Right forelimb (tissue), 1 donor: ENCODE measurements at places on chromosomes 6 and 20.

DNA sequence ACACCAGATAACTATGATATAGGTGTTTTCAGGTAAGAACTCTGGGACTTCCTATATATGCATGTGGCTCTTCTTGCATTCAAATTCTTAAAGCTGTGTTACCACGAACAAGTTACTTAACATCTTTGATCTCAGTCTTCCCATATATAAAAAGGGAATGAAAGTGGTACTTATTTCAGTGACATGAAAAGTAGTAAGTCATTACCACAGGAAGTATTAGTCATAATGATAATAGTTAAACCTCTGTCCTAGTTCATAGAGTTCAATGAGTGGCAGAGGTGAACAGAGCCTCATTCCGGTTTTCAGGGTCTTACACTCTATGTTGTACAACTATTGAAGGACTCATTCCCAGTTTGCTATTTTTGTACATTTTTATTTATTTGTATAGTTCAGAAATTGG, 237.0 kb downstream of the NKAIN2 start:
- DNase-seq = no peak

DNA sequence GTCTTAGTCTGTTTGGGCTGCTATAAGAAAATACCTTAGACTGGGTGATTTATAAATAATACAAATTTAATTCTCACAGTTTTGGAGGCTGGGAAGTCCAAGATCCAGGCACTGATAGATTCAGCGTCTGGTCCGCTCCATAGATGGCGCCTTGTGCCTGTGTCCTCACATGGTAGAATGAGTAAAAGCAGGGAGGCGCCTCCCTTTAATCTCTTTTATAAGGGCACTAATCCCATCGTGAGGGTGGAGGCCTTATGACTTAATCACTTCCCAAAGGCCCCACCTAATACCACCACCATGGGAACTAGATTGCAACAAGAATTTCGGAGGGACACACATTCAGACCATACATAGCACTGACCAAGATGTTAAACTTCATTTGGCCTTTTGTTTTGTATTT, 91.2 kb upstream of the TMEM181 start:
- DNase-seq = no peak

- DNase-seq = peak; percentile 68
Measured at GRCh38 chr20:9609887-9610502, 95.6 kb downstream of the LAMP5 start.

GRCh38 chr6:91031581-91031980, 444.7 kb upstream of the MAP3K7 start:
- no peak for DNase-seq

GRCh38 chr6:47174502-47175023, 132.4 kb upstream of the ADGRF1 start:
- DNase-seq = no peak

DNA sequence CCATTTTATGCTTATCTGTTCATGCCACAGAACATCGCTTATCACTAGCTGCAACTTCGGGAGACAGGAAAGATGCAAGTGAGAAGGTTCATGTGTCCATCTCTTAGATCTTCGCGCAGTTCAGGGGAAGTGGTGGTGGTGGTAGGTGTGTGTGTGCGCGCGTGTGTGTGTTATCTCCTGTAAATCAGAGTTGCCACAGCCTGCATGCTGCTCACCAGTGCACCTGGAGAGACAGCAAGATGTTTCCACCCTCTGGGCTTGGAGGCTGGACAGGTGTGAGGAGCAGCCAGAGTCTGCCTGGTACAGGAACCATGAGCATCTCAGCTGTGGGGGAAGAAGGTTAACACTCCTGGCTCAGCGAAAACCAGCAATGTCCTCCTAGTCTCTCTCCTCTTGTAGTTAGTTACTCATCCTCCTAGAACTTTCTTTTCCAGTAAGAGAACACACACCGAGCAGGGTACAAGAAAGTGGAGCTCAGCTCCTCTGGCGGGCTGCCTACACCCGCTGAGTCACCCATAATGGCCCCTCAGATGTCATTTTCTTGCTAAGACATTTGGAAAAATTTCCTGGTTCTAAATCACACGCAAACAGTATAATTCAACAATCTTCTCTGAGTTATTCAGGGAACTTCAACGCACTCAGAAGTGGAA, 5.1 kb upstream of the TUBB1 start:
- DNase-seq = no peak

DNA sequence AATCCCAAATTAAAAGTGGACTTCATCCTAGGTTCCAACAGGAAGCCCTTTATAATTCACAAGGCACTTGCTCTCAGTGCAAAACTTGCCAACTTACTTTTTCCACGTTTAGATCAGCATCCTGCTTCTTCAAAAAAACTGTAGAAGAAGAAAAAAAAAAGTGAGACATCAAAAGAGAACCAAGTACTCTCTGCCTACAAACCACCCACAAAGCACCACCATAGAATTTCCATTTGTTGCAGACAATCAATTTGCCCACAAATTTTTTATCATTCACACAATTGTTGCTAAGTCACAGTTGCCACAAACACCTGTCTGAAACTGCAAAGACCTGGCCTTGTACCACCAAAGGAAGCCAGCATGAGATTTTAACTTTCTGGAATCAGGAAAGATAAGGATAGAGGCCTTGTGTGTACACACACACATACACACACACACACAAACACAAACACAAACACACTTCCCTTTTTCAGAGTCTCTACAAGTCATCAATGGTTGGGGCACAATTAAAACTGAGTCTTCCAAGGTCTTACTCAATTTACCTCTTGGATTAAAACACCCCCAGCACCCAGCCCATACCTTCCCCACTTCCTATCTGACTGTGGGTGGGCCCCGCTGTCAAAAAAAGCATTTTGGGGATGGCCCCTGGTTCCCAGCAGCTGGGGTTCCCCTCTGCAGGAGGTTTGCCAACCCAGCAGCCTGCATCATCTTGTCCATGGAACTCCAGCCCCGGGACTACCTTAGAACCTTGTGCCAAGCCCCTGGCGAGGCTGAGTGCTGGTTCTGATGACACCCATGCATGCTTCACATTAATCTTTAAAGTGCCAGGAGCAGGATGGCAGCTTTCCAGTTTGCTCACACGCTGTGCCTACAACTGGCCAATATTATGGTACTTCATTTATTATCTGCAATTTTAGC, 26.5 kb downstream of the FYN start:
- DNase-seq = no peak

- DNase-seq = no peak
Measured at GRCh38 chr20:3901706-3902440, 12.7 kb downstream of the PANK2 start.

- DNase-seq = no peak
Measured at GRCh38 chr6:40285996-40286395, 301.2 kb downstream of the LRFN2 start.

DNA sequence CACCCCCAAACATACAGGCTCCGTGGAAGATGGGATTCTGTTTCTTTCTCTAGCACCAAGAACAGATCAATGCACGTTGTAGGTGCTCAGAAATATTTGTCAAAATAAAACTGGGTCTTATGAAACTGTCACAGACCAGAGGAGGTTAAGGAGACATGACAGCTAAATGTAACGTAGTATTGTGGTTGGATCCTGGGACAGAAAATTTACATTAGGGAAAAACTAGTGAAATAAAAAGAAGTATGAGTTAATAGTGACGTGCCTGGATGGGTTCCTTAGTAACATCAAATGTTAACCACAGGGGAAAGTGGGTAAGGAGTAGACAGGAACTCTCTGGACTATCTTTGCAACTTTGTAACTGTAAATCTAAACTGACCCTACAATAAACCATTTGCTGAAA, 31.5 kb downstream of the NOL4L start:
- DNase-seq = no peak

DNA sequence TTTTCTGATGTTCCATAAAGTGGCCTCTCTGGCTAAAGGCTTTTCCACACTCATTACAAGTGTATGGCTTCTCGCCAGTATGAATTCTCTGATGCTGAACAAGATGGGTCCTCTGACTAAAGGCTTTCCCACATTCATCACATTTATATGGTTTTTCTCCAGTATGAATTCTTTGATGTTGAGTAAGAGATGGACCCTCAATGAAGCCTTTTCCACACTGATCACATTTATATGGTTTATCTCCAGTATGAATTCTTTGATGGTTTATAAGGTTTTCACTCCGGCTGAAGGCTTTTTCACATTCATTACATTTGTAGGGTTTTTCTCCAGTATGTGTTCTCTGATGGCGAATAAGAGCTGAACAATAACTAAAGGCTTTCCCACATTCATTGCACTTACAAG, 20.4 kb downstream of the ZNF184 start:
- no peak for DNase-seq

DNA sequence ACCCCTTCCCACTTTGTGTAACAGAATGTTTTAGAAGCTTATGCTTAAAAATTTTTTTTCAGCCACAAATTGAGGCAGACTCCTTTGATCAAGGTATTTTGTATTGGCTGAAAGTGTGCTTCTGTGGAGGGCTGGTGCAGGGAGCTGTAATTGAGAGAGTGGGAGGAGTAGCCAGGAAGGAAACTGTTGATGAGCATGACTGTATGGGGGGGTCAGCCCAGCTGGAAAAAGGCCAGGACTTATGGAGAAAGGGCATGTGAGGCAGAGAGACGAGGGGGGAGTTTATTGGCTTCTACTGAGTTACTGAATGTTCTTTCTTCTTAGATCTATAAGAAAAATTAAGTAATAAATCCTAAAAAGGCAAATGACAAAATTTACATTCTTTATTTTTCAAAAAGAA, 13.4 kb downstream of the RFPL4B start:
- no peak for DNase-seq

DNA sequence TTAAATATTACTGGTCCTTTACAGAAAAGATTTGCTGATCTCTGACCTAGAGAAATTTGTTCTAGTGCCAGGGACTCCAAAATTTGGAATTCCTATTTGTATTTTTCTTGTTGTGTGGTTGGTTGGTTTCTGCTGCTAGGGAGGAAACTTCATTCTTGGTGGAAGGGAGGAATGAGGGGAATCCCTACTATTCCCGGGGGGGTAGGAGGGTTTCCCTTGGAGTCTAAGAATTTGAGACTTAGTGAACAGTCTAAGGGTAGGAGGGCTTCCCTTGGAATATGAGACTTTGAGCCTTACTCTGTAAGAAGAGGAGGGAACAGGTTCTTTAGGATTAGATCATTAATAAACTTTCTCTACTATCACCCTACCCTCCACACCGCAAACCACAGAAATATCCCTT, 67.1 kb upstream of the ADGRF1 start:
- no peak for DNase-seq

DNA sequence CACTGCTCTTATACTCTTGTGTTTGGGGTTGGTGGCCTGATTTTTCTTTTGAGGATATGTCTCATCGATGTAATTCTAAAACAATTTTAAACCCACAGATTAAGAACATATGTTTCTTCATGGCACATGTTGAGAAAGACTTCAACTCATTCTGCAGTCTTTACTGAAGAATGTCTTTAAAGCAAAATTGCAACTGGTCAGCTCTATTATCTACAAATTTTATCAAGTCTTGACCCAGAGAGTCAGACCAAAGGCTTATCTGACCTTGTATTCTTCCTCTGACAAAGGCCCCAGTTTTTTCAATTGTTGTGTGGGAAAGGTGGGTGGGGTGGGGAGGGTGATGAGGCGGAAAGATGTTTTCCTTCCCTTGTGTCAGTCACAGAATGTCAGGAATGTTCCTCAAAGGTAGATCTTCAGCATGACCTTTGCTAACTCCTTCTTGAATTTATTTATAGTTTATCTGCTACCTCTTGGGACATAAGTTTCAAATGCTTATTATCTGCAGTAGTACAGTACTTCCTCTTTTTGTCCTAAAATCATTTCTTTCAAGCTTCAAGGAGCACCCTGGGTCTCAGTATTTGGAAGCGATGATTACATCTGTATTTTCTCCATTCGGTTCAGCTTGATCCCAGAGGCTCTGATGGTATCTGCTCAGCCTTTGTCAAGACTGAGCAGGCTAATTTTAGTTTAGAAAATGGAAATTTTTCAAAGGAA, 63.2 kb upstream of the TIAM2 start:
- no peak for DNase-seq

GRCh38 chr20:60334911-60335310, 376.7 kb downstream of the CDH26 start:
- DNase-seq = no peak

DNA sequence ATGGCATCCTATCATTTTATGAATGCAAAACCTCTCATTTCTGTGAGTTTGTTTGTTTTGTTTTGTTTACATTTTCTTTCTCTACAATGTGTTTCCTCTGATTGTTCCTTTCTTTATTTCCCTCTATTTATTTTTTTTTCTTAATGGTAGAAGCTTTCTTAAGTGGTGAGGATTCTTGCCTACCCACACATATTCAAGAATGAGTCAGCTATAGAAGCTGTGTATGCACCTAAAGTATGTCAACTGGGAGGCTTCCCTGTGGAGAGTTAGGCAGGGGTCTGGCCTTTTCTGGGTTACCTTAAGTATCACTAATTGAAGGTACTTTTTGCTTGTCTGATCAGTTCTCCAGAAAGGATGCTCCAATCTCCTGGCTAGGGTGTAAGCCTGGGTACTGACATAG, 354.0 kb downstream of the ESR1 start:
- no peak for DNase-seq

DNA sequence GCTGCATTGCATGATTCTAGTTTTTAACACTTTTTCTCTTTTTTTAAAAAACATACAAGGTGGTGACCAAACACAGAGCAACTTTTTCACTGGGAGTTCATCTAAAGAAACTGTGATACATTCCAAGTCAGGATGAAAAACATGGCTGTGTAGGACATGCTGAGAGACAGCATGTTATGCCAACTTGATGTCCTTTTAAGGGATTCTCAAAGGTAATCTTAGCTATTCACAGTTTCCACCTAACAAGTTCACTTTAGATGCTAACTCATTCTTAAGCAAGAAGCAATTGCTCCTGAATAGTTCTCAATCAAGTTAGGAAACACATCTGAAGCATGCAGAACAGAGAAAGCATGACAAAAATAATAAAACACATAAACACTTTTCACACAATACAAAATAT, 3.3 kb downstream of the ASCC3 start:
- DNase-seq = no peak

DNA sequence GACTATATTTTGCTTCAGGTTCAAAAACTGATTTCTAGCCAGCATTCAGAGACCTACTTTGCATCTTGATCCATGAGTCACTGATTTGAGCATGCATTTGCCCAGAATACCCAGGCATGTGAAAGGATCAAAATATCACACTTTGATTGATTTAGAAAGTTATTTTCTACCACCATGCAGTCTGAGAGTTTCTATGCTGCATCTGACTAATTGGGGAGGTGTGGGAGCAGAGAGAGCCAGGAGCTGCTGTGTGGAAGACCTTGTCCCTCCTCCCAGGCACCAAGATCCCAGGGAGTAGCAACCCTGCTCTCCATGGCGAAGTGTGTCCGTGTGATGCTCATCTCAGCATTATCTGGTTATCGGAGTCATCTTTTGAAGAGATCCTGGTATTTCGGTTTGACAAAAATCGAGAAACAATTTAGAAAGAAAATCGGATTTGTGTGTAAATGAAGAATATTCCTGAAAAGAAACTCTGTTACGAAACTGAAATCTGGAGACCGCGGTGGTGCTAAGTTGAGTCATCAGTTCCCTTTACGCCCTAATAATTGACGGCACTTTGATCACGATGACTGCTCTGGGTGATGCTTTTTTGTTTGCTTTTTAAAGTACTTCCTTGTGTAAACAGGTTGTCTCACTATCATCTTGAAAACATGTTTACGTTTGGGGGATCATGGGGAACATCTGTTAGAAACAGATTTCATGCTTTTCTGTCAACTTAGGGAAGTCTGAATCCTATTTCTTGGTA, 193.4 kb downstream of the BACH2 start:
- no peak for DNase-seq

- DNase-seq = no peak
Measured at GRCh38 chr20:35734777-35735649, 7.0 kb downstream of the RBM39 start.

- no peak for DNase-seq
Measured at GRCh38 chr6:108940741-108941140, 92.5 kb downstream of the ARMC2 start.
